ENCODE measurements at places on chromosomes 4 and X.
A peak's percentile ranks its signal among the peaks of the same experiment; 100 is the strongest.

DNA sequence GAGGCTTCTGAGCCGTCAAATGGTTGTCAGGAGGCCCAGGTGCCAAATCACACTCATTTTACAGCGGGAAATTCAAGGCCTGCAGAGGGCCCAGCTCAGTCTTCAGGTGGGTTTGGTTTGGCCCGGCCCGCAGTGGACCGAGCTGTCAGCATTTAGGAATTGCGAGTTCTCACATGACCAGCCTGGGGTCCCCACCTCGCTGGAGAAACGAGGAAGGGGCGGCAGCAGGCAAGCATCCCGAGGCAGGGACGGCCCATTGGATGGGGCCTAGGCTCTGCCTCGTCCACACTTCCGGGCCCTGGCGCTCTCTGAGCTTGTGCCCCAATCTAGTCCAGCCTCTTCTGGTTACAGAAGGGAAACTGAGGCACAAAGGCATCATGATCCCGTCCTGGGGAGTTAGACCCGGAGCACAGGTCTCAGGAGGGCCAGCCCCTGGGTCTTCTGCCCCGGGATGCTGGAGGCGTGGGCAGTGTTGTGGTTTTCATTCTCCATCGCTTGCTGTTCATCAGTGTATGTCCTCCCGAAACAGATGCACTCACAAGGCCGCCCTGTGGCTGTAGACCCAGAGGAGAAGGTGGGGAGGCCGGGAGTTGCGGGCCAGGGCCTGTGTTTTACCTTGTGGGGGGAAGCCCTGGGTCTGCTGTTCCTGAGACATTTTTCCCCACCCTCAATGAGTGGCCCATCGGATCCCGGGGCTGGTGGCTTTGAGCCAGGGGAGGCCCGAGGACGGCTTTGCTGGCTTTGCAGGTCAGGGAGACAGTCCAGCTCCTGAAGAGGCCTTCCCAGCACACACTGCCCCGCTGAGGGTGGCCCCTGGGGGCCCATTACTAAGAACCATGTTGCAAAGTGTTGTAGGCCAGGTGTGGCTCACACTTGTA is 8.9 kb downstream of the PSAPL1 start:
- DNase-seq: no peak

- no peak for DNase-seq
Observed at GRCh38 chr4:89665662-89666061, 171.3 kb downstream of the SNCA start.

- no peak for DNase-seq
Observed at GRCh38 chr4:122552898-122553297, 68.0 kb downstream of the IL21 start.

GRCh38 chrX:37662181-37662580 is 23.4 kb upstream of the XK start:
- DNase-seq: no peak

- no peak for DNase-seq
Observed at GRCh38 chr4:110678517-110679227, 55.8 kb upstream of the PITX2 start.

DNA sequence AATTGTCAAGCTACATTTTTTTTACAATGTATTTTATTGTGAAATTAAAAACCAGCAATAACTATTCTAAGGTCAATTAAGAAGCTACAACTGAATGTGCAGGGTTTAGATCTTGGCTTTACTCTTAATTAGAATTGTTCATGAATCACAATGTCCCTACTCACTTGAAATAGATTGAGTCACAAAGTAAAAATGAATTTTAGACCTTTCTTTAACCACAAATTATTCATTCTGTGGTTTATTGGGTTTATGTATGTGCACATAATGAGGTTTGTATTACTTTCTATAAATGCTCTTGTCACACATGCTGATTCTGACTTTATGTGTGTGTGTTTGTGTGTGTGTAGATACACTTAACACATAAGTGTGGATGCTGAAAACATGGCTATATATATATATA is 647.0 kb upstream of the AADAT start:
- DNase-seq: no peak

GRCh38 chr4:158895797-158896576 is 127.2 kb downstream of the FNIP2 start:
- no peak for DNase-seq

DNA sequence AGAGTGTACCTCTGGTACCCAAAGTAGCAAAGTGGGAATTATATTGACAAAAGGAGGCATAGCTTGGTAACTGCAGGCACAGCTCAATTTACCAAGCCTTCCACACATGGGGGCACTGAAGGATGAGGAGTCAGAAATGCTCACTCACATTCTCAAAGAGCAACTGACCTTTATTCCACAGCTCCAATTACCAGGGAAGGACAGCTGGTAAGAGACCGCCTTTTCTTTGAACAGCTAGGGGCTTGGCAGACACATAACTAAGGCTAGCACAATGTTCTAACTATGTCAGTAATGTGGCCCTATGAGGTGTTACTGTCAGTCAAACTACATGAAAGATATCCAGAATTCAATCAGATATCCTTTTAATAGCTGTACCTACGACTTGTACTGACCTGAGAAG is 20.5 kb upstream of the STS start:
- DNase-seq: no peak

DNA sequence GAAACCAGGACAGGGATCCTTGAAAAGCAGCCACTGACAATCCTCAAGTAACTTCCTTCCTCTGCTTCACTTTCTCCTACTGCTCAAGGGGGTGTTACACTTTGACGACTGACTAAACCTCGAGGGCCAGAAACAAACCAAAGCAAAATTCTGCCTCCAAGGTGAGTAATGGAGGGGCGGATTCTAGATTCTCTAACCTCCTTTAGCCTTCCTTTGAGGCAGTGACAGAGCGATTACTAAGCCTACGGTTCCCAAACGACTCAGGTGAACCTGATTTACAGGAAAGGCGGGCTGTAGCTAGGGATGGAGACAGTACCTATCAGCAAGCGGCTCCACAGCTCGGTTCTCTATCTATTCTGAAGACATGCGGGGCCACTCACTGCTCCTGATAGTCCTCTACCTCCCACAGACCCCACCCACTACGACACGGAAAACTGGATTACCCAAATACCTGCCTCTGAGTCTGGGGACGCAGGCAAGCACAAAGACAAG is 487 bp downstream of the TBCK start:
- peak; percentile 10 for DNase-seq

DNA sequence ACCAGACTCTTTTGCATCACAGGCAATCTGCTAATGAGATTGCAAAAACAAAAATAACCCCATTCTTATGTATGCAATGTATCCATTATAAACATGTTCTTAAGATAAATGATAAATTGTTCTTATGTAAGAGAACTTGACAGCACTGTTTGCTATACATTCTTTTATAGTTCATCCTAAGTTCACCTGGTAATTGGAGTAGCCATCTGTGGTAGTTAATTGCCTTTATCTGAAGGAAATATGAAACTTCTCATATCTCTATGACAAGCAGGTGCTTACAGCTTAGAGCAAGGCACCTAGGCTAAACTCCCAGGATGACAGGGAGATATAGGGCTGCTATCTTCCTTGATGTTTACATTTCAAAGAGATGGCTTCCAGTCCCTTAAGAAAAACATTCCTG is 21.3 kb upstream of the CLCN5 start:
- no peak for DNase-seq

DNA sequence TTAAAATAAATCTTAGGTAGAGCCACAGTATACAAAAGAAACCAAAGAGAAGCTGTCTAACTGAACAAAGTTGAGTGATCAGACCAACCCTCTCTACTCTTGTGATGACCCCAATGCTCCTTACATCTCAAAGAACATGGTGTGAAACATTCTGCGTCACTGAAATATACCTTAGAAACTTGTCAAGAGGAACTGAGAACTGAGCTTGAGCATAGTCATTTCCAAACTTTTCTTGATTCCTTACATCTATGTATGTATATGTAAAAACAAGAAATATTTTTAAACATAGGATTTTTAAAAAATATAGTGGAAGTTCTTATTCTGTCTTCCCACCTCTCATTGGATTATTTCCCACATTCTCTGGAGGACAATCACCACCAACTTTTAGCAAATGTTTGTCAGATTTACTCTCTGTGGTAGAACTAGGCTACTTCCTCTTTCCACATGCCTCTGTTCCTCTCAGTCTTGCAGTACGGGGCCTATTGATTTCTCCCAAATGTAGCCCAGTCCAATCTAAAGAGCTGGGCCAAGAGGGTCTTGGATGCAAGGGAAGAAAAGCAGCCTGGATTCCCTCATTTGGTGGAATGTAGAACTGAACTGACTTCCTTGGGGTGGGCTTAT is 98.2 kb upstream of the HHIP start:
- no peak for DNase-seq

- no peak for DNase-seq
Observed at GRCh38 chrX:147180886-147181285, 366.3 kb upstream of the CXorf51A start.

DNA sequence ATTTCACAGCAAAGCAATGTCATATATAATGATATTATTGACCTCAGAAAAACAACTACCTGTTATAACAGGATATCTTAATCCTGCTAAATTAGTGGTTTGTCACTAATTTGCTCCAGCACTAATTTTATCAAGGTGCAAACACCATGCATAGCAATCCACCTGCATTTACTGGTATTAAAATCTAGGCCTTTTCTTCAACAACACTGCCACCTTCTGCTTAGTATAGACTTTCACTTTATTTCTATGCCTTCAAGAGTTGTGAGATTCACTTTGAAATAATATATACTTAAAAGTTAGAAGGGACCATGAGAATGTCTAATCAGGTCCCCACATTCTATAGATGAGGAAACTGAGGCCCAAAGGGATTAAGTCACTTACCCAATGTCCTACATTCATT is 82.1 kb upstream of the IQCM start:
- no peak for DNase-seq
